Fibroblast of pulmonary artery (primary cell): ENCODE measurements at places on chromosomes 3 and 15.

DNA sequence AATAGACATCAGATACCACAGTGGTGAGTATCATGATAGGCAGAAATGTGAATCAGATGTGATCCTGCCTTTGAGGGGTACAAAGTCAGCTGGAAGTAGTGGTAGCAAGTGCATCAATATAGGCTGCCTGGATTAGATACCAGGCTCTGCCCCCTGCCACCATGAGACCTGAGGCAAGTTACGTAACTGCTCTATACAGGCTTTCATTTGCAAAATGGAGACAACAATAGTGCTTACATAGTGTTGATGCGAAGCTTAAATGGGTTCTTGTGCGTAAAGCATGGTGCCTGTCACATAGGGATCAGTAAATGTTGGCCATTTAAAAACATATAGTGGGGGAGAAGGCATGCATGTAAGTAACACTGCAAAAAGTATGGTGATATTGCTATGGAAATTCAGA lies 158.0 kb downstream of the RYR3 start:
- DNase-seq, result no peak

- no peak for DNase-seq
Measured at GRCh38 chr3:129506231-129506742, 22.2 kb upstream of the RHO start.

DNA sequence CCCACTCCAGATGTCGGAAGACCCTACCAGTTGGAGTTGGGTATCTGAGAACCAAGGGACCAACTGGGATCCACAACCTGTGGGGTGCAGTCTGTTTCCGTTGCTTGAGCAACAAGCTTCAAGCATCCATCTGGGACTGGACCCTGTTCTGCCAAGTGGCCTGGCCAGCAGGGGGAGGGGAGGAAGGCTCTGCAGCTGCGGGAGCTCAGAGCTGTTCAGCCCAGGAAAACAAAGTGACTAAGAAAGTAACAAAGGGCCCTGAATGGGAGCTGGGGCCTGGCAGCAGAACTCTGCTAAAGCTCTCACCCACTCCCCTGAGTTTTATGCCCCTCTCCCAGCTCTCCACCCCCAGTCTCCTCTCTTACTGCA lies 2.7 kb downstream of the TYRO3 start:
- DNase-seq, result peak; percentile 81

GRCh38 chr3:24004171-24004938 lies 59.3 kb downstream of the NR1D2 start:
- no peak for DNase-seq

- DNase-seq, result no peak
Measured at GRCh38 chr3:48430708-48431101, 819 bp upstream of the PLXNB1 start.

- DNase-seq, result peak; percentile 67
Measured at GRCh38 chr15:89002281-89002761, 85.9 kb upstream of the ABHD2 start.

GRCh38 chr15:82951472-82952157 lies 905 bp downstream of the HOMER2 start:
- no peak for DNase-seq

GRCh38 chr3:134059671-134060560 lies 30.2 kb upstream of the SLCO2A1 start:
- DNase-seq, result peak; percentile 37

- no peak for DNase-seq
Measured at GRCh38 chr3:197204736-197205135, 93.7 kb downstream of the DLG1 start.

GRCh38 chr15:92205255-92205739 lies 188.4 kb upstream of the ST8SIA2 start:
- no peak for DNase-seq

DNA sequence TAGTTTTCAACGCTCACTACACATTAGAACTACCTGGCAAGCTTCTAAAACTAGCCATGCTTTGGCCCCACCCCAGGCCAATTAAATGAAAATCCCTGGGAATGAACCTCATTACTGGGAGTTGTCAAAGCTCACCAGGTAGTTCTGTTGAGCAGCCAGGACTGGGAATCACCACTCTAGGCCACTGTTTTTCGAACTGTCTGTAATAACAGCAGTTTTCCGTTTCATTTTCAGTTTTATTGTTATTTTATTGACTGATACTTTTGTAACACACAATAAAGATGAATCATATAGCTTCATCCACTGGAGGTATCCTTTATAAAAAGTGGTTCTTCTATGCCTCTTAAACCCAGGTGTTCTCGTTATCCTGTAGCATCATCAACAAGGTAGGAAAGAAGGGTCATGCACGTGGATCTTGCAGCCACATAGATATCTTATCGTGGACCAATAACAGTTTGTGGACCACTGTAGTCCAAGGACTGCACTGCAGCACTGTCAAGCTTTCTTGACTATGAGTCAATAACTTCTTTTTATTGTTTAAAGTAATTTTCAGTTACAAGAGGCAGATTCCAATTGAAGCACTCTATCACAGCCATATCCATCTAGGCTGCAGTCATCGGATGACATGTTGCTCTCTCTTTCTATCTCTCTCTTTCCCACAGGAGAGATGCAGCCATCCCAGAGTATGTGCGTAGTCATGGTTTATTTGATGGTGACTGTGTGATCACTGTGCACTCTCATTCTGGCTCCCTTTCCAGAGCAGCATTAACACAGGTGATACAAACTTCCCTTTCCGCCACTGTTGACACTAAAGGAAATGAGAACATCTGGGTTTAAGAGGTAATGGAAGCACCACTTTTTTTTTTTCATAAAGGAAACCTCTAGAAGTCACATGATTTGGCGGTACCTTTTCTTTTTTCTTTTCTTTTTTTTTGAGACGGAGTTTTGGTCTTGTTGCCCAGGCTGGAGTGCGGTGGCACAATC lies 39.0 kb upstream of the BLM start:
- DNase-seq, result no peak

GRCh38 chr15:93312891-93313486 lies 224.0 kb upstream of the RGMA start:
- DNase-seq, result no peak

- DNase-seq, result no peak
Measured at GRCh38 chr3:73591286-73591800, 33.4 kb downstream of the PDZRN3 start.

DNA sequence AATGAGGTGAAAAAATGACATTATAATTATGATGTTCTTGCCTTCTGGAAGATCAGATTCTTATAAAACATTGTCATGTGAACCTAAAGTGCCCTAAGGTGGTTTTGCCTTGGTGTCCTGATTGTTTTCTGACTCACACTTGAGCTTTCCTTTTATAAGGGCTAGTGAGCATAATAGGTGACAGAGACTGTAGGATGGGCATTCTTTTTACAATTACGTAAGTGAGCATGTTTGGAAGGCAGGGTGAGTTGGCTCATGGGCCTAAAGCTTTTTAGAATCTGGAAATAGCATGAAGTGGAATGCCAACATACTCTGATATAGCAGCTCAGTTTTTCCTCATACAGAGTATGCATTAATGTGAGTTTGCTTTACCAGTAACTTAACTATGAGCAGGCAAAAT lies 41.2 kb downstream of the CRYBG3 start:
- peak; percentile 4 for DNase-seq

- no peak for DNase-seq
Measured at GRCh38 chr3:72439321-72440183, 408.7 kb downstream of the SHQ1 start.

GRCh38 chr15:92149465-92149864 lies 244.2 kb upstream of the ST8SIA2 start:
- DNase-seq, result no peak

- peak; percentile 65 for DNase-seq
Measured at GRCh38 chr3:9769426-9770275, at the start of gene CAMK1. TSS of gene CAMK1 (minus strand) at chr3:9769947. CDS start at chr3:9767749, 2,198 bp downstream.

- peak; percentile 37 for DNase-seq
Measured at GRCh38 chr3:182710557-182711157, 82.6 kb upstream of the ATP11B start.

DNA sequence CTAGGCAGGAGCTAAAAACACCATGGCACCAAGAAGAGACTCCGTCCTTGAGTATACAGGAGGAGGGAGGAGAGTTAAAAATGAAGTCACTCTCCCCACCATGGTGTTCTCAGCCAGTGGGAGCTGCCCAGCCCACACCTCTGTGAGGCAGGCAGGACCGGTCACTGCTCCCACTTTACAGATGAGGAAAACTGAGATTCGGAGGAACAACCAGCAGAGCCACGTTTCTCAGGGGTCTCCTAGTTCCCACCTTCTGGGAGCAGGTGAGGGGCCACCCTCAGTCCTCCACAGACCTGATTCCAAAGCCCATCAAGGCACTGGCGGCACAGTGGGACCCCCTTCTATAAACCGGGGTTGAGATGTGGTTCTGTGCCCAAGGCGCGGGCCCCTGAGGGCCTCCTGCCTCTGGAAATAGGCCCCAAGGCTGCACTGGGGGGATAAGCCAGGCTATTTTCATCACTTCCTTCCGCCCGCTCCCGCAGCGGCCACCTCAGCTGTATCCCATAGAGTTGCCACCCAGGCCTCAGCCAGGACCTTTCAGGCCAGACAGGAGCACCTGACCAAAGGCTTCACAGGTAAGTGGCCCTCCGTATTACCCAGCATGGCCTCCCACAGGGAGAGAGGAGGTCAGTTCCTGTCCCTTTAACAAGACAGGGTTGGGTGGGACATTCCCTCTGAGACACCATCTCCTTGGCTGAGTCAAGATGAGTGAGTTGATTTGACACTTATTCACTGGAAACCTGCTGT lies at the start of gene GP9:
Gene GP9 (plus strand): TSS at position 504 of the 747 bp plus-strand sequence. CDS start 961 bp downstream, outside the sequence.
- DNase-seq, result no peak

GRCh38 chr15:53670701-53671100 lies 88.8 kb downstream of the WDR72 start:
- no peak for DNase-seq
